ENCODE measurements at places on chromosomes 7 and 10. TPM values are rescaled to one million over a fixed set of nuclear protein-coding genes. Genes with fewer than 3 reads are reported as not detected.

The C7orf33 gene
- polyA plus RNA-seq = not detected

The SLC26A4 gene
- polyA plus RNA-seq = 0.07 TPM

The COL28A1 gene
- not detected for polyA plus RNA-seq

The RPEL1 gene
- 0.12 TPM for polyA plus RNA-seq

The CDHR1 gene
- 8.8 TPM for polyA plus RNA-seq

The FAM131B gene
- polyA plus RNA-seq = 0.58 TPM

The PON1 gene
- polyA plus RNA-seq = not detected

The ZNF25 gene
- polyA plus RNA-seq = 1.2 TPM

The CUZD1 gene
- polyA plus RNA-seq = 0.66 TPM

The CLIP2 gene
- 7.2 TPM for polyA plus RNA-seq

The C10orf67 gene
- polyA plus RNA-seq = 0.26 TPM

The NOS3 gene
- 0.23 TPM for polyA plus RNA-seq

The PDCD11 gene
- 22.9 TPM for polyA plus RNA-seq

The IL6 gene
- not detected for polyA plus RNA-seq

The KLLN gene
- polyA plus RNA-seq = 0.50 TPM

The IPMK gene
- polyA plus RNA-seq = 1.5 TPM

DNA sequence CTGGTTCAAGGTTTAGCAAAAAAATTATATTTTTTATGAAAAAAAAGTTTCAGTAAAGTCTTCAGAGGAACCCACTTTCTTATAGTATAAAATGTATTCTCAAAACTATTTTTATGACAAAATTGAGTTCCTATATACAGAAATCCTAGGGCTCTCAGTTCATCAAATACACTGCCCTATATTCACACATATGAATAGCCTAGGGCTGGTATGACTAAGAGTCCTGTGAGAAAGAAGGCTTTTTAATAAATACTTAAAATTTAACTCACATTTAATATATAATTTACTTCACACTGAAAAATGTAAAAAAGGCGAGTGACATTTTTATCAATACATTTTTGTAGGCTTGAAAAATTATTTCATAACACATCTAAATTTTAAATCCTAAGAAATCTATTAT lies 16.6 kb downstream of the CHCHD3 start:
- no peak for DNase-seq

DNA sequence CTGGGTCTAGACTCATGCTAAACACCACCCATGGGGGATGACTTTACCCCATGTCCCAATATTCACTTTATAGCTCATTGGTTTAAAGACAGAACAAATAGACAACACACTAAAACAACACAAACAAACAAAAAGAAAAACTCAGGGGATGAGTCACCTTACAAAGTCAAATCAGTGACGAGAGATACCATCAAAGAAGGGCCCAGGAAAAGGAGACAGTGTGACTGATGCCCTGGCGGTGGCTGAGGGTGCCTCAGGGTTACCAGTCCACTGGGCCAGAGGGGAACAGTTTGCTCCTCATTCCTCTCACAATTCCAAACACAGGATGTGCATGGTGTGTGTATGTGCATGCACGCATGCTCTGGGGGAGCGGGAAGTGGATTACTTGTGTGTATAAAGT lies 171.3 kb upstream of the PRKCQ start:
- no peak for DNase-seq

DNA sequence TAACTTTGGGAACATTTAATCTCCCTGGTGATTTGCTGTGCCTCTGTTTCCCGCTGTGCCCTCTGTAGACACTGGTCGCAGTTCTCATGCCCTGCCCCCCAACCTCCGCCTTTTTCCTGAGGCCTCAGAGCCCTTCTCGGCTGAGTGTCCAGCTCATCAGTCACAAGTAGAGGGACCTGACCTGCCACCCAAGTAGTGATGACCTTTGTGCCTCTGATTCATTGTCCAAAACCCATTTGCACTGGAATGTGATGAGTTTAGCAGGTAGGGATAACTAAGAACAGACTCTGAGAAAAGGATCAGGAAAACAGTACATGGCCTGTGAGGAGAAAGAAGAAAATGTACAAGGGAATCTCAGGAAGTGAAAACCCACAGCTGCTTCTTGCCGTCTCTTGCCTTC lies 58.8 kb downstream of the LANCL2 start:
- no peak for DNase-seq

GRCh38 chr10:112360308-112361270 lies 13.3 kb upstream of the ACSL5 start:
- peak; percentile 57 for DNase-seq

GRCh38 chr7:152476551-152476950 lies 40.7 kb upstream of the KMT2C start:
- DNase-seq = no peak

- no peak for DNase-seq
Measured at GRCh38 chr10:22329150-22329549, 8.3 kb downstream of the BMI1 start.

- DNase-seq = peak; percentile 21
Measured at GRCh38 chr7:87926581-87927461, 7.2 kb upstream of the ADAM22 start.

DNA sequence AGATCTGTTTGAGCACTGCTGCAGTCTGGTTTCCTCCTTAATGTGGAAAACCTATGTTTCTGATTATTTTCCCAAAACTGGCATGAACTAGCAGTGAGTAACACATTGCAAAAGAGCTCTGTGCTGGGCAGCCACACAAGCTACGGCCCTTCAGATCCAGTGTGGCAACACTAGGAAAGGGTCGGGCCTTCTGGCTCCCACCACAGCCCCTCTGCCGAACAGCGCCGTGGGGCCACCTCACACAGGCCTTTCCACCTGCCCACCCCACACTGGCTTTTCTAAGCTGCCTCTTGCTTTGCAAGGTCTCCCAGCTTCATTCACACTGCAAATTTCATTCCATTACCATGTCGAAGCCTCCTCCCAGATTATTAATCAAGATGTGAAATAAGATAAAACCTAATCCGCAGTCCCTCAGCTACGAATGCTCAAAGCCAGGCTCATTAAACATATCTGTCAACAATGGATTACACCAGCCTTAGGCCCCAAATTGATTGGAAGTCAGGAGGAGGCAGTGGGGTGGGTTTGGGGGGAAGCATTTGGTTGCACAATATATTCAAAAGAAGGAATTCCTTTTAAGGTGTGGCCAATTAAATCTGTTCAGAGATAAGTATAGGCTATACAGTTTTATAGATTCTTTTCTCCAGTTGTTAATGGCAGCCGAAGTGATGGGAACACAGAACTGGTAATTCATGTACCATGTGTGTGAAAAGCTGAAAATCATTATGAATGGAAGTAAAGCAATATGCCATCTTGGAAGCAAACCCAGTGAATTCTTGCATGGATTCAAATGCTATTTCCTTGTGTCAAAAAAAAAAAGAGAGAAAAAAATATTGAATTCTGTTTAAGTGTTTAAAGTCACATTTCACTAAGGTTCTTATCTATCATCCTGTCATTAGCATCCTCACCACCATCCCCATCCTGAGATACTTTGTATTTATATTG lies 223.7 kb downstream of the MTERF1 start:
- DNase-seq = no peak

GRCh38 chr7:158027646-158028045 lies 560.0 kb downstream of the PTPRN2 start:
- DNase-seq = no peak

- no peak for DNase-seq
Measured at GRCh38 chr10:29322918-29323317, 34.0 kb downstream of the LYZL1 start.

- DNase-seq = no peak
Measured at GRCh38 chr10:64081947-64082482, 560.8 kb downstream of the REEP3 start.

DNA sequence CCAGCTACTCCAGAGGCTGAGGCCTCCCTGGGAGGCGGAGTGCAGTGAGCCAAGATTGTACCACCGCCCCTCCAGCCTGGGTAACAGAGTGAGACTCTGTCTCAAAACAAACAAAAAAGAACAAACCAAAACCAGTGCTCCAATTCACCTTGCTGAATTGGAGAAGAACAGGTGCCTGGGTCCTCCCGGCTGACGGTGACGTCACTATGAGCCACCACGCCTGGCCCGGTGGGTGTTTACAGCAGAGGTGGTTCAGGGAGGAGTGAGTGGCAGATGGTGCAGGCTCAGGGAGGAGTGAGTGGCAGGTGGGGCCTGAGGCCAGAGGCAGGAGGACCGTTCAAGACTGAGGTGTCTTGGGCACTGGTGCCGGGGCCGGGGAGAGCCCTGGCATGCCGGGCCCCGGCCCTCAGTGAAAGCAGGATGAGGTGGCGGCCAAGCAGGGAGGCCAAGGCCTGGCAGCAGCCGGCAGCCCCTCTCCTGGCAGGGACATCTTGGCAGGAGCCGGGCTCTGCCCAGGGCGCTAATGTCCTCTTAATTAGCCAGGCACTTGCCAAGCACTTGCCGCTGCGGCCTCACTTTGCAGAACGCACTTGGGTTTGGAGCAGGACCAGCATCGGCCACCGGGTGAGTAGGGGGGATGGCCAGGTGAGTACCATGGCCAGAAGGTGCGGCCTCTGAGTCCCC lies 162.8 kb upstream of the TNRC18 start:
- DNase-seq = no peak

DNA sequence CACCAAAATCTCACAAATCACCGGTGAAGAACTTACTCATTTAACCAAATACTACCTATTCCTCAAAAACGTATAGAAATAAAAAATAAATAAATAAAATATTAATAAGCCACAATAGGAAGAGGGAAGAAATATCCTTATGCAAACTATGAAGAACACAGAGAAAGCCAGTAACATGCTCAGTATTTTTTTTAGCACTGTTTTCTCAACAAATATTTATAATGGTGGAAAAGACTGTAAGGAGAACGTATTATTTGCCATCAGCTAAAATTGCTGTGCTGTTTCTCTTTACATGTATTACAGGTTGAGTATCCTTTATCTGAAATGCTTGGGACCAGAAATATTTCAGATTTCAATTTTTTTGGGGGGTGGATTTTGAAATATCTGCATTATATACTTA lies 21.0 kb downstream of the KIAA1217 start:
- no peak for DNase-seq

DNA sequence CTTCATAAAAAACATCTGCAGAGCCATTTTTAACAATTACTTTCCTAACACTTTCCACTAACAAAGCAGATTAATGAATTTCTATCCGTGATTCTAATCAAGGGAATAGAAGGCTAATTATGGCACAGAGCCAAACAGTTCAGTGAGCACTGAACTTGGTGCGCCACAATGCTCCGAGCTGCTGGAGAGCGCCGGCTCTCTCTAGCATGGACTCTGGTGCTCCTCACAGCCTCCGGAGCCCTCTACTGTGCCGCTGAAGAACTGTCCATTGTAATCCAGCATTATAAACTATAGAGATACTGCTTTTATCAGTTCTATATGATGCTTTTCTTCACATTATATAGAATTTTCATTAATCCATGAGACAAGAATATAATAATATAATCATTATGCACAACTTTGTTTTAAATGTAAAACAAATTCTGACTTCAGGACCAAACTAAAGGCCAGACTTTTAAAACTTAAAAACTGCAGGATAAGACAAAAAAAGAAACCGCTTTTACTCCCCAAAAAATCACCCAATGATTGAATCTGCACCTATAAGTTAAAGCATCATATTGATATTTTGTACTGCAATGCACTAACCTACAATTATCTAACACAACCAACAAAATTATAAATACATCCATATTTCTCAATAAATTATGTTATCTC lies 123.6 kb downstream of the RNF32 start:
- peak; percentile 58 for DNase-seq

DNA sequence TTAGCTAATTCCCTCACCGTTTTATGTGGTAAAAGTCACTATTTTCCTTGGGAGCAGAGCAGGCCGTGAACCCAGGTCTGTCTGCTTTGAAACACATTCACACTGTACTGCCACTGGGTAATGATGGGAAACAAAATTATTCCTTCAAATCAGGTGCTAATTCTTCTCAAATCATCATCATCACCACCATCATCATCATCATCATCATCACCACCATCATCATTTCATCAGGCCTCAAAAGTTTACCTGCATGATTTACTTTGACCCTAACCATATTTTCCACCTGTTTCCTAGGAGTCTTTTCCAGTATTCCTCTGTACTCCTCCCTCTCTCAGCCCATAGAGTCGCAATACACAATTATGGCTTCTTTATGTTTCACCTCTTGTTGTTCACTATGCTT lies 220.5 kb downstream of the GLI3 start:
- no peak for DNase-seq

- no peak for DNase-seq
Measured at GRCh38 chr10:10364902-10365301, 652.8 kb upstream of the CELF2 start.

DNA sequence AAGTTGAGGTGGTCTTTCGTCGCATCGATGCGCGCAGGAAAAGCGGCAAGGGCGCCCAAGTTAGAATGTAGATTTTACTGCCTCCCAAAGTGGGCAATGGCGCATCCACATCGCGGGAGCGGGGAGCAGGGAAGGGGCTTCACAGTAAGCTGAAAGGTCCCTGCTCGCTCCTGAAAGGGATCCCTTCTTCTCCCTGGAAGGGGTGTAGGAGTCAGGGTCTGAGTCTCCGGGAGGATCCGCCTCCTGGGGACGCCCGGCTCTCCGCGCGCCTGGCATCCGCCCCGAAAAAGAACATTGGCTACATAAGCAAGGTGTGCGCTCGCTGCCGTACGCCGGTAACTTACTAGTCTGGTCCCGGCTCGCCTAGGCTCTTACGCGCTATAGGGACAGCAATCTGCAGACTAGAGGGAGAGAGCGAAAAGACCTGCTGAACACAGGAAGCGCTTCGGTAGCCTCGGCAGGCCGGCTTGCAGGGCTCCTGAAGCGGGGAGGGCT lies 804 bp downstream of the UNC5B start:
- peak; percentile 87 for DNase-seq

GRCh38 chr10:74055383-74056049 lies 57.6 kb downstream of the VCL start:
- DNase-seq = no peak

DNA sequence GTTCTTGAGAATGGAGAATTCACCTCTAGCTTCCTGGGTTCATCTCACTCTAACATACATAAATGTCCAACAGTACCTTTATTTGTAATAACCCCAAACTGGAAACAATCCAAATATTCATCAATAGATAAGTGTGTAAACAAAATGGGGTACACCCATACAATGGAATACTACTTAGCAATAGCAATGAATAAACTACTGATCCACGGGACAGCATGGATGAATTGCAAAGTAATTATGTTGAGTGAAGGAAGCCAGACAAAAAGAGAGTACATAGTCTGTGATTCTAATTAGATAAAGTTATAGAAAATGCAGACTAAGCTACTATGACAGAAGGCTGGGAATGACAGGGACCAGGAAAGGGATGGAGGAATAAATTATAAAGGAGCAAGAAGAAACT lies 391.3 kb downstream of the CCSER2 start:
- DNase-seq = no peak

DNA sequence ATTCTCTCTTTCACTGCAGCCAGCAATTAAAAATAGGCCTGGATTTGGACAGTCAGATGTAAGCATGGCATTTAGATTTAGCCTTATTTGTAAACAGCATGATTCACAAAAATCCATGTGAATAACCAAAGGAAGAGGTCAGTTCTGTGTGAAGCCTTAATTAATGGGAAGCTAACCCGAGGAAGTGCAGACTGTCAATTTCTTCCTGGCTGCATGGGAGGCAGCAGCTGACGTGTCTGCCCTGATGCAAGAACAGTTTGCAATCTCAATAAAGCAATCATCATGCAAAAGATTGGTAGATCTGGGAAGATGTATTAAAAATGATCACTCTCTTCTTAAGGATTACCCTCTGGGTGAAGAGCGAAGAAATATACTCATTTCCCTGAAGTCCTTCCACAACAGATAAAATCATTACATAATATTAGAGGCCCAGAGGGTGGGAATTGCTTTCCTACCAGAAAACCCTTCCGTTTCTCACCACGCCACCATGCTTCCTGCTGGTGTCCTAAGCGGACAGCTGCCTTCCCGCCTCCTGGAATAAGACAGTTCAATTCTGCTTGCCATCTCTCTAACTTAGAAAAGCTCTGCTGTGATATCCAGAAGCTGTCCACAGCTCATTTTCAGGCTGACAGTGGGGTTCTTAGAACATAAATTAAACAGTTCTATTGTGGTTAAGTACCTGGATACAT lies 526.7 kb upstream of the NRP1 start:
- DNase-seq = no peak

Measured in mammary epithelial cell (primary cell).